Esophagus squamous epithelium (tissue), 5 donors: ENCODE measurements at places on chromosomes 13 and 19. TPM values are rescaled to one million over a fixed set of nuclear protein-coding genes. Genes with fewer than 3 reads are reported as not detected.

GRCh38 chr19:1156305-1156801 is 17.7 kb downstream of the SBNO2 start:
- DNase-seq = no peak

DNA sequence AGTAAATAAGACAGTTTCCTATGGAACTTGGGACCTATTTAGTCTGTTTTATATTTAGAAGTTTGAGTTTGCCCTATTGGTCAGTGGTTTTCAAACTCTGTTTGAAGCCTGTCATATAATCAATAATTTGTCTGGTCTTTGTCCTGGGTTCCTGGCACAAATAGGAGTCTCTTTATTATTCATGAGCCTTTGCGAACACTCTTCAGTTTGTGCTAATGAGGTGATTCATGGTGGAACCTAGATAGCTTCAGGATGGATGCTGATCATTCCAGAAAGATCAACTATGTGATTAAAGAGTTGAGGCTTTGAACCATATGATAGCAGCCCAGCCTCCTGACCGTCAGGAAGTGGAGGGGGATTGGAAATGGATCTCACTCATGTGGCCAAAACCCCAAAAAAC is 10.0 kb upstream of the VWA8 start:
- DNase-seq = no peak

DNA sequence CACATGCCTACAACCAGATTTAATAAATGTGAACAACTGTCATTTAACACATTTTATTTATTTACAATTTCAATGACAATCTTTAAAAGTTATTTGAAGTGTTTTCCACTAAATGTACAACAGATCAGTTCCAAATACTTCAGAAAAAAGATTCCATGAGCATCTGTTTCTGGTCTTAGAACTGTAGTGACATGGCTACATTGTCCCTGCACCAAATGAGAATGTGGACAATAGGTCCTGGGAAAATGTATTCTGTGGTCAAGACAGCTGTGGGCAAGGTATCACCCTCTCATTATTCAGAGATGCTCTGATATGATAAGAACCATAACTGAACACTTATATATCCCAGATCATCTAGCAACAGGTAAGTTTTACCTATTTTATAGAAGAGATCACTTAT is 43.7 kb downstream of the ELF1 start:
- no peak for DNase-seq

The RNF113B gene
- total RNA-seq = not detected

The ENOX1 gene
- not detected for total RNA-seq

DNA sequence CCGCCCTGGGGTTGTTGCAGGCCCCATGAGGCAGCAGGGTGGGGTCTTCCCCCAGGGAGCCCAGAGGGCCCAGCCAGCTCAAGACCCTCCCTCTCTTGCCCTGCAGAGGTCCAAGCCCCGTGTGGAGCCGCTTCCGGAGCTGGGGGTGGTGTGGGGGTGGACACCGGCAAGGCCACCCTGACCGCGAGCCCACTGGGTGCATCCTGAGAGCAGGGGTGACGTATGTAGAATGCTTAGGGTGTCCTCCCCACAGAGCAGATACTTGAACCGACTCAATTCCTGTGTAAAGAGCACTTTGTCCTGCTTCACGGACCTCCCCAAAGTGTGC is 14.8 kb downstream of the UBXN6 start:
- DNase-seq = no peak

The ZNF587 gene
- total RNA-seq = 27.5 TPM

DNA sequence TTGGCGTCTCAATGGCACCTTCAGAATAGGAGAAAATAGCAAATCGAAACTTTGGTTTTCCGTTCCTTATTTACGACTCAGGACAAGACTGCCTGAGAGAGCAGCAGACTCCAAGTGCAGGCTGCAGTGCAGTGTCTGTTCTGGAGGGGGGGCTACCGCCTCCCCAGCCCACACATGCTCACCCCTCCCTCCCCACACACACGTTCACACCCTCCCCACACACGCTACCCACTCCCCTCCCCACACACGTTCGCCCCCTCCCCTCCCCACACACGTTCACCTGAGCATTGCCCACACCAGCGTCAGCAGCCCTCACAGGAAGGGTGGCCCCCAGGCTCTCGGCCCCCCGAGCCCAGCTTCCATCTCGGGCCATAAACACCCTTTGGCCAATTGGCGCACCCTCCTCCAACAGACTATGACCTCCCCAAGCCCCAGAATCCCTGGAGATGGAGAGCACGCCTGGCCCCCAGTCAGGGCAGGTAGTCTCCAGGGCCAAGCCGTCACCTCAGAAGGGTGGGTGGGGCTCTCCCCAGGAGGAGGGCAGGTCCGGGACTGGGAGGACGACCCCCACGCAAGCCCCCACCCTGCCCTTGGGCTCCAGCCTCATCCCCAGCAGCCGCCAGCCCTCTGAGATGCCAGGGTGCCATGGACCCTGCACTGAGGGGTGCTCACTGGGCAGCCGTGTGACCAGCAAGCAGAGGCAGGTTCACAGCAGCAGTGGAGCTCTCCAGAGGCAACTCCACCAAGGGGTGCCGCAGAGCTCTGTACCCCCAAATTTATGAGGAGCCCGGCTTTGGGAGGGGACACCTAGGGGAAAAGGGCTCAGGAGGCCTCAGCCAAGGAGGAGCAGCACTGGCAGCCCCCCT is 27.5 kb downstream of the RASA3 start:
- DNase-seq = no peak

The GFY gene
- total RNA-seq = not detected

DNA sequence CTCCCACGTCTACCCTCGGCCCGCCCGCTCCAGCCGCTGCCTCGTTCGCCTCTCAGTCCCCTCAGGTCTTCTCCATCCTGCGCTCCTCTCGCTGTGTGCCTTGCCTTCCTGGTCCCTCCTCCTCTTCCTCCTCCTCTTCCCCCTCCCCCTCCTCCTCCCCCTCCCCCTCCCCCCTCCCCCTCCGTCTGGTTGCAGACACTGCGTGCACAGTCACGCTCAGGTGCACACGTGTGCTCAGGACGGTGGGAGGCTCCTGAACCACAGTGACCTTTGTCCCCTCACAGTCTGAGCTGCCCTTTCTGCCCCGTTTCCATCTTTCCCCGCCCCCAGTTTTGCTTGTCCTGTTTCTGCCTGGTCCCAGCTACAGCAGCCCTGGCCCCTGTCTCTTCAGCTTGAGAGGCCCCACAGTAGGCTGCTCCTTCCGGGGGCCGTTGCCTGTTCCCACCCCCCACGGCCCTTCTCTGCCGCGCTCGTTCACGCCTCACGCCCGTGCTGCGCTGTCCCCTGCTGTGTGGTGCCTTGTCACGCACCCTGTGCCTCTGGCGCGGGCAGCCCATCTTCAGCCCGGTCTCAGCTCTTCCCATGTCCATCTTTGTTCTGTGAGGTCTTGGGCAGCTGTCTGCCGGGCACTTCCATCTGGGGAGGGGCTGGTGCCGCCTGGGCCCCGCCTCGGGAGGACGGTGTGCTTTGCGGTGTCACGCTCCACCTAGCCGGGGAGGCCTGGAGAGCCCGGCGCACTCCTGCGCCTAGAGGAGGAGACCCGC is 13.8 kb upstream of the RPS15 start:
- DNase-seq = no peak

- DNase-seq = no peak
These were observed 24.4 kb upstream of the MYCBP2 start for GRCh38 chr13:77351315-77351714.

DNA sequence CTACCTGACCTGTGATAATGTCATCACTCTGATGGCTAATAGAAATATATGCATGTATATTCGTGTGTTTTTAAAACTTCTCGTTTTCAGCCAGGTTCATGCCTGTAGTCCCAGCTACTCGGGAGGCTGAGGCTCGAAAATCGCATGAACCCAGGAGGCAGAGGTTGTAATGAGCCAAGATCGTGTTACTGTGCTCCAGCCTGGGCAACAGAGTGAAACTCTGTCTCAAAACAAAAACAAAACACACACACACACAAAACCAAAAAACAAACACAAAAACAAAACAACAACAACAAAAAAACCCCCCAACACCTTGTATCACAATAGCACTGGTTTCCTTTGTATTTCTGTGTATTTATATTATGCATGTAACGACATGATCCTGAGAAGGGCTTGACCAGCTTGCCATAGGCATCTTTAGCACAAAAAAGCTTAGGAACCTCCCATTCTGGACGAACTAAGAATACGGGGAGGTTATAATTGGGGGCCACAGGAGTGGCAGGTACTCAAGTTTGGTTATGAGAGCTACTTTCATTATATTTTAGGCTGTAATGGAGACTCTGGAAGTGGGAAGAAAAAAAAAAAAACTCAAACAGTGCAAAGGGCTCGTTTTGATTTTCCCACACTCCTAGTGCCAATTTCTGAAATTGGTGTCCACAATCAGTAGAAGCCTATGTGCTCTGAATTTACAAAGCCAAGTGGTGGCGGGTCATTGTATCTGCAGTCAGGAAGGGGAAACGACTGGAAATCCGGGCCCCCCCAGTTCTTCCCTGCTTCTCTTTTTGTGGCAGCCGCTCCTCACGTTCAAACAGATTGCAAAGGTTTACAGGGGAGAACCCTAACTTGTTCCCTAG is 1.2 kb upstream of the ACP7 start:
- DNase-seq = no peak

GRCh38 chr13:92103689-92104153 is 705.3 kb downstream of the GPC5 start:
- DNase-seq = no peak

The SIGLEC5 gene
- total RNA-seq = not detected

- no peak for DNase-seq
These were observed 648.0 kb downstream of the DACH1 start for GRCh38 chr13:71218960-71219359.

The NXNL1 gene
- total RNA-seq = not detected

DNA sequence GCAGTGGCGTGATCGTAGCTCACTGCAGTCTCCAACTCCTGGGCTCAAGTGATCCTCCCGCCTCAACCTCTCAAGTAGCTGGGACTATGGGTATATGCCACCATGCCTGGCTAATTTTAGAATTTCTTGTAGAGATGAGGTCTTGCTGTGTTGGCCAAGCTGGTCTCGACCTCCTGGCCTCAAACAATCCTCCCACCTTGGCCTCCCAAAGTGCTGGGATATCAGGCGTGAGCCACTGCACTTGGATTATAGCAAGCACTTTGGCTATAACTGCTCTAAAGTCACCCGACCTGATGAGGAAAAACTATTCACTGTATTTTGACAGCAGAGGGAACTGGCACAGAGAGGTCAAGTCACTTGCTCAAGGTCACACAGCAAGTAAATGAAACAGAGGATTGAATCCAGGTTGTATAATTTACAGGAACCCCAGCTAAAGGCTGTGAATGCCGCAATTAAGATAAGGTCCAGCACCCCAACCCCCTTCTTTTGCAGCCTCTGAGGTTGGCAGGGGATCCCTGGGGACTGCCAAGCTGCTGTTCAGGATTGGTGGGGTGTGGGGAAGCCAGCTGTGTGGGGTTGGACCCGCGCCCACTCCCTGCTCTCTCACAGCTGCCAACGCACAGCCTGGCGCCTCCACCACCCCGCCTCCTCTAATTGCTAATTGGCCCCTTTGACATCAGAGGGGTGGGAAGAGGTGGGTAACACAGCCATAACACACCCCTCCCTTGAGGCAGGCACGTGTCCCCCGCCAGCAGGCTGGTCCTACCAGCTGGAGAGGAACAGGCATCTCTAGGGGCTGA is 6.0 kb downstream of the TMIGD2 start:
- no peak for DNase-seq

- no peak for DNase-seq
These were observed 8.2 kb downstream of the SPPL2B start for GRCh38 chr19:2336528-2337328.

DNA sequence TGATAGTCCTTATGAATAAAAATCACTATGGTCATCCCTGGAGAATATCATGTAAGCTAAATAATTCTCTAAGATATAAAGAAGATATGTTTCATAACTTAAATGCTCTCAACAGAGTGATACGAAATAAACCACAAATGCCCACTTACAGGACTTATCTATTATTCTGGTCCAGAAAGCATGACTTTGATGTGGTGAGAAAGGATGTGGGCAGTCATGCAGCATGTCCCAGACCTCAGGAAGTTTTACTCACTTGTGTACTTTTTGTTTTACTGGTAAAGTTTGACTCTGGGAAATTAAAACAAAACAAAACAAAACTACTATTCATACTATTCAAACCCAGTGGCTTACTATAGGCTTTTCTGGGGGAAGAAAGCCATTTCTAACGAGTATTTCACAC is 483.2 kb upstream of the SLITRK6 start:
- DNase-seq = no peak

DNA sequence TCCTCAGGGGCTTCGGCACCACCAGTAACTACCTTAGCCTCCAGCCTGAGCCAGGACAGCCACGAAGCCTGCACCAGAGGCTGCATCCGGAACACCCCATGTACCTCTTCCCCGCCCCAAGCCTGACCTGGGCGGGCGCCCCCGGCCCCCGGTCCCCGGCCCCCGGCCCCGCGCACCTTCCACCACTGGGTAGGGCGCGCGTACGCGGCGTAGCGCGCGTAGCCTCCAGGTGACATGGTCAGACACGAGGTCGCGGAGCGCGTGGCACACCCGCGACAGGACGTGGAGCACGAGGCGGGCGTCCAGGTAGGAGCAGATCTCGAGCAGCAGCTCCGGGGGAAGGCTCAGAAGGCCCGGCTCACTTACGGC is 450 bp downstream of the FBXW9 start:
- DNase-seq = no peak

- no peak for DNase-seq
These were observed 50.2 kb downstream of the PEPD start for GRCh38 chr19:33471111-33471996.

GRCh38 chr13:100892981-100893380 is 218.4 kb upstream of the TMTC4 start:
- DNase-seq = no peak

The STOML3 gene
- total RNA-seq = not detected

DNA sequence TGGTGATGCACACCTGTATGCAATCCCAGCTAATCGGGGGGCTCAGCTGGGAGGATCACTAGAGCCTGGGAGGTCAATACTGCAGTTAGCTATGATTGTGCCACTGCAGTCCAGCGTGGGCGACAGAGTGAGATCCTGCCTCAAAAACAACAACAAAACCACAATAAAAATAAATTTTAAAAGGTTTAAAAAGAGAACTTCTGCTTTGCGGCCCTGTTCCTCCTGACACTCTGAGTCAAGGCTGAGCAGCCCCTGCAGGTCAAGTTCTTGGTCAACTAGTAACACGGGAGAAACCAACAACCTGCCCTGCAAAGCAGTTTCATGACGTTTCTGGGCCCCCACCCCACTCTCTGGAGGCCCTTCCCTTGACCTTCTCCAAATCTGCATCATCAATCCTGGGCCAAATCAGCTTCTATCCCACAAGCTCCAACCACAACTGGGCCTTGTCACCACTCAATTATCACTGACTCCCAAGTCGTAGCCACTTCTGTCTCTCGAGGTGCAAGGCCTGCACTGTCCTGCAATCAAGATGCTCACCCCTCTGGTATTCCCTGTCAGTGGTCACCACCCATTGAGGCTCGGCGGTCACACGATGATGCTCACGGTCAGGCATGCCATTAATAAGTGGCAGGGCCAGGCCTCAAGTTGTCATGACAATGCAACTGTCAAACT is 7.5 kb downstream of the ELAVL1 start:
- DNase-seq = no peak
